Naive B cell (primary cell): ENCODE measurements at places on chromosomes 5 and 9. TPM values are rescaled to one million over a fixed set of nuclear protein-coding genes. Genes with fewer than 3 reads are reported as not detected.

- no peak for DNase-seq
- no peak overlapping the region for H3K27ac ChIP-seq
- H3K36me3 ChIP-seq: peaks cover 17% of the 10 kb centered on the region
- H3K4me3 ChIP-seq: no peak overlapping the region
These were observed 74.6 kb downstream of the USP20 start for GRCh38 chr9:129909851-129910250.

DNA sequence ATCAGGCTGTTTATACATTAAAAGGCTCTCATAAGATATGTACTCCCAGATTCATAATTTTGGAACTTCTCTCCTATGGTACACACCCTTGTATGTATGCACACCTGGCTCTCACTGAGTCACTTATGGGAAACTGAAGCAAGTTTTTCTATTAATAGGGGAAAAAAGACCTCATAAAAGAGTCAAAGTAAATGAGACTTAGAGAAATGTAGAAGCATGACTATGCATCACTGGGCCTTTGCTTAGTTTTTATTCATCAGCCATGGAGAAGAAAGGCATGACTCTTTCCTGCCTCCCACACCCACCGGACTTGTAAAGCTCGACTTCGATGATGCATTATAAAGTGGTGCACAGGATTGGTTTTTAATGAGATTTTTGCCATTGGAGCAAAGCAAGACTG is 28.2 kb downstream of the MTAP start:
- DNase-seq: no peak
- no peak overlapping the region for H3K27ac ChIP-seq
- no peaks in the 10 kb centered on the region for H3K27me3 ChIP-seq
- peaks cover 10% of the 10 kb centered on the region for H3K36me3 ChIP-seq
- H3K4me1 ChIP-seq: peaks cover 32% of the 10 kb centered on the region

GRCh38 chr9:110429453-110429852 is 91.8 kb upstream of the TXNDC8 start:
- peaks cover 3% of the 10 kb centered on the region for H3K27me3 ChIP-seq
- H3K36me3 ChIP-seq: no peaks in the 10 kb centered on the region
- no peaks in the 10 kb centered on the region for H3K4me1 ChIP-seq
- no peak overlapping the region for H3K27ac ChIP-seq
- no peak for DNase-seq

- no peaks in the 10 kb centered on the region for H3K36me3 ChIP-seq
- DNase-seq: no peak
- peak overlapping the region; percentile 96 for H3K27ac ChIP-seq
- no peaks in the 10 kb centered on the region for H3K27me3 ChIP-seq
- H3K4me1 ChIP-seq: peaks cover 92% of the 10 kb centered on the region
These were observed 19.0 kb downstream of the CXXC5 start for GRCh38 chr5:139667001-139667729.

Gene IL4
- polyA plus RNA-seq: not detected

Gene SOHLH1
- polyA plus RNA-seq: not detected
